ENCODE measurements at places on chromosomes 1 and 21.

DNA sequence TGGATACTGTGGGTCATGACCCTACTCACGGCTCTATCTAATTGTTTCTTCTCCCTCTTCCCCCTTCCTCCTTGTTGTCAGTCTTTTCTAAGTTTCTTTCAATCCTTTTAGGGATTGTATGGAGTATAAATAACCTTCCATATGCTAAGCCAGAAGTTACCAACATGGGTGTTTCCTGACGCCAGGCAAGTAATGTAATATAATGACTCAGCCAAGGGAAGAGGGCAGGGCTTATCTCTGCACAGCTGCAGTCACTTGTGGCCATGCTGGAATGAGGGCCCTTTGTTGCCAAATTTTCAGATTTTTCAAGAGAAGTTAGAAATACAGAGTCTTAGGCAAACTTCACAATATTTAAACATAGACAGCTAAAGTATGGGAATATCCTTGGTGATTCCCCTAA is 194.6 kb downstream of the ST6GALNAC3 start:
- no peak for DNase-seq

DNA sequence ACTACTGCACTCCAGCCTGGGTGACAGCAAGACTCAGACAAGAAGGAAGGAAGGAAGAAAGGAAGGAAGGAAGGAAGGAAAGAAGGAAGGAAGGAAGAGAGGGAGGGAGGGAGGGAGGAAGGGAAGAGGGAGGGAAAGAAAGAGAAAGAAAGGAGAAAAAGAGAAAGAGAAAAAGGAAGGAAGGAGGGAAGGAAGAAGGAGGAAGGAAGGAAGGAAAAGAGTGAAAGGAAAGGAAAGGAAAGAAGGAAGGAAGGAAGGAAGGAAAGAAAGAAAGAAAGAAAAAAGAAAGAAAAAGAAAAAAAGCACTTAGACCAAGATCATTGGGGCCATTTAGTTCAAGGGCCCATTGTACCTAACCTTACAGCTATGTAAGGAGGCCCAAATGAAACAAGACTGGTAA is 42.3 kb downstream of the PAFAH2 start:
- no peak for DNase-seq

GRCh38 chr1:204171751-204172178 is 5.6 kb upstream of the REN start:
- no peak for DNase-seq

DNA sequence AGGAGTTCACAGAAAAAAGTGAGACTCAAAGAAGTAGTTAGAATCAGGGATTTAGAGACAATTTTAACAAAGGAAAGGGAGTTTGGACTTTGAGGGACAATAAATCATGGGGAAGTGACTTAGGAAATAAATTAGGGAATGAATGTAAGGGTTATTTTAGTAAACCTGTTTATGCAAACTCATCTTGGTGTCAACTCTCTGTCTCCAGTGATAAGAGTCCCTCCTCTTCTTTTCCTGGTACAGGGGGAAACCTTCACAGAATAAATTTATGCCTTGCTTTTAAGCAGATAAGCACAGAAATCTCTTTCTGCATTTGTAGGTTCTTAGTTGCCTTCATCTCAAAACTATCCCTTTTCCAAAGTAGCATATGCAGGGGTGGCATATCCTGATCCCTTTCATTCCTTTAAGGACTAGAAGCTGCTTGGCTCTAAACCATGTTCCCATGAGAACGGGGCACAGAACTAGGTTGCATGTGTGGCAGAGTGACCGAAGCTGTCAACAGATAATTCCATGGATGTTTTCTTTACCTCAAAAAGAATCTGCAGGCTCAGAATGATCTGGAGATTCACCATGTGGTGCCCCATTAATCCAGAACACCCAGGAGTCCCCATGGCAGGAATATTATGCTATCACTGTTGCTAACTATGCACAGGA is 155.4 kb downstream of the ZNF648 start:
- DNase-seq, result no peak

GRCh38 chr1:202954057-202954745 is 3.9 kb downstream of the ADIPOR1 start:
- no peak for DNase-seq
